Fibroblast of upper back skin (primary cell): ENCODE measurements at places on chromosomes 1 and 21.

GRCh38 chr1:36329817-36330216 lies 6.4 kb upstream of the EVA1B start:
- no peak for DNase-seq

- no peak for DNase-seq
Measured at GRCh38 chr1:204177133-204177532, 11.0 kb upstream of the REN start.

- DNase-seq: peak; percentile 41
Measured at GRCh38 chr1:114062477-114063099, 83.3 kb downstream of the OLFML3 start.

- DNase-seq: no peak
Measured at GRCh38 chr21:40129809-40130208, 262.6 kb downstream of the PCP4 start.

DNA sequence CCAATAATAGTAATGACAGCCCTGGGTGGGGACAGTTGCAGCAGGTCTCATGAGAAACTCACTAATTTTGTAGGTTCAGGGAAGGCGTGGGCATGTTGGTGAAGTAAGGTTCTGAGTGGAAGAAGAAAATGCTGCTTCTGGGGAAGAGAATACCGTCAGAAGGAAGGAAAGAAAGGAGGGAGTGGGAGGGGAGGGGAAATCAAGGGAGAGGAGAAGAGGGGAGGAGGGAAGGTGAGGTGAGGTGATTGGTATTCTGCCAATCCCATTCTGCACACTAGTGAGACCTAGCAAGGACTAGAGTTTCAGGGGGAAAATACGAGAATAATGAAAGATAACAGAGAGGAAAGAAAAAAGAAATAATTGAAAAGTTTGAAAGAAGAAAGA lies 32.4 kb upstream of the MGST3 start:
- DNase-seq: no peak

GRCh38 chr1:65904681-65905083 lies 112.0 kb downstream of the PDE4B start:
- peak; percentile 9 for DNase-seq

DNA sequence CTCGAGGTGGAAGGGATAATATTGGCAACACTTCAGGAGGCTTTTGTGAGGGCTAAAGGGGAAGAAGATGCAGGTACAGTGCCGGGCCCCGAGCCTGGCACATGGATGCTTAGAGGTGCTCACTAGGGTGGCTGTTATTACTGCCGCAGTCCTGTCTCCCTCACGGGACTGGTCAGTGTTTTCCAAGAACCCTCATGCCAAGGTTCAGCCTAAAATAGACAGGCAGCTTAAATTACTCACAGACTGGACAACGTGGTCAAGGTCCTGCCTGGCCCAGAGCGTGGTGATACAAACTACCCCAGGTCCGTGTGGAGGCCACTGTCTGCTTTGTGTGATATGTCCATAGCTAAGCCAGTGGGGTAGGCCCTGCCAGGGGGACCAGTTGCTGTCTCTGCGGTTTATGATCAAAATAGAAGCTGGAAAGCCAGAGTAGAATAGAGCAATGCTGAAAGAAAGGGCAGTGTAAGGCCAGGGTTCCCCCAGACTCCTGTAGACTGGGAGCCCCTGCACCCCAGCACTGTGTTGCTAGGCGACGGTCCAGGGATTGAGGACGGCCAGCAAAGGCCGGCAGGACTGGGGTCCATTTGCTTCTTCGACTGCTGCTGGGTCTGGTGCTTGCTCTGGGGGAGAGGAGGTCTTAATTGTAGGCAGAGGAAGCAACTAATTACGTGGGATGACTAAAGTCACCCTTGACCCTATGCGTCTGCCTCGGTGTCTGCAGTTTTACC lies 36.1 kb downstream of the ELAPOR1 start:
- DNase-seq: no peak

GRCh38 chr1:3943806-3944577 lies 43.9 kb upstream of the C1orf174 start:
- no peak for DNase-seq

DNA sequence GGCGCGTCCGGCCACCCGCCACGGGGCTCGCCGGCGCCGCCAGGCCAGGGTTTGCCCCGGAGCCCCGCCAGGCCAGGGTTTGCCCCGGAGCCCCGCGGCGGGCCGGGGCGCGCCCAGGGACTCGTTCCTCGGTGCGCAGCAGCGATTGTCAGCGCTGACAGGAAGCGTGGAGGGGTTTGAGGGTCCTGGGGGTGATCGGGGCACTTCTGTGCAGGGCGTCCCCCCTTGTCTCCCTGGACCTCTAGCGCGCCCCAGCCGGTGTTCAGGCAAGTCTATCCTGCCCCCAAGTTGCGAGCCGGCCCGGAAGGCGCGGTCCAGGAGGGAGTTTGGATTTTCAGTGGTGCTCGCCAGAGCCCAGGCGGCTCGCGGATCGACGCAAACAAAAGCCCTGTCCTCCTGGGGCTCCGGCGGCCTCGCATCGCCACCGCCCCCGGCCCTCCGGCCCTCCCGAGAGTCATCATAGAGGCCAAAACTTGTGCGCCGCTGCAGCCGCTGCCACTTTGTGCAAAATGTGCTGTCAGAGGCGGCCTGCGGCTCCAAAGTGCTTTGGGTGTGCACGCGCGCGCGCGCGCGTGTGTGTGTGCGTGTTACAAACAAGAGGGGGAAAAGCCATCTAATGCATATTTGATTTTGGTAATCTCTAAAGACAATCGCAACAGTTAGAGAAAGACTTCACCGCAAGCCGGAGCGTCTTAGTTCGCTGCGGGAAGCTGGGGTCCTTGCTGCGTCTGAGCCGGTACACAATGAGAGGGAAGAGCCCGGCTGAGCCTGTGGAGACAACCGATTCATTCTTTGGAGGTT lies 1.0 kb downstream of the ROR1 start:
- peak; percentile 10 for DNase-seq

DNA sequence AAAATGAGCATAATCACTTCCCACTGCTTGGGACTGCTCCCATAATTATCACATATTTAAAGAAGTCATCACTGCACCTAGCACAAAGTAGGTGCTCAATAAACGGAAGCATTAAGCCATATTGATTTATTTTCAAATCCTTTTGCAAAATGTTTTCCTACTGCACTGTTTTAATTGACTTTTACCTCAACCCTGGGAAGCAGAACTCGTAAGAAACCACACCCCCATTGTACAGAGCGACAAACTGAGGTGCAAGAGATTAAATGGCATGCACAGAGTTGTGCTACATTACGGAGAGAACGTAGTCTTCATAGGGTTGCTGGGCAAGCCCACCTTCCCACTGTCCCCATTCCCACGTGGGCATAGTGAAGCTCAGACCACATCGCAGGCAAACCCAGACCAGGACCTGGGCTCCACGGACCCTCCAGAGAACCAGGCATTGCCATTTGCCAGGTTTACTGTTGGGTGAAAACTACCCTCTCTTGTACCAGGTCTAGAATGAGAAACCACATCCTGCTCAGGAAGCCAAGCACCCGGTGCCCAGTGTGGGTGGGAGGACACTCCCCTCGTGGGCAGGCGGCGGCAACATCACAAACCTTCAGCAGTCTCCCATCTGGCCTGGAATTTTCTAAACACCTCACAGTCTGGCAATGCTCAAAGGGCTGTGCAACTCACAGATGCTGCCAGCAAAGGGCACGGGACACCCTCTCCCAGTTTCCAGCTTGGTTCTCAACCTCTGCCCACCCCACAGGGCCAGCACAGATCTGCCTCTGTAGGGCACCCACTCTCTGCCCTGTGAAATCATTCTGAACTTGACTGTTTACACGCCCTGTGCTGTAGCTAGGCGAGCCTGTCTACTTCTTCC lies 8.2 kb downstream of the IFFO2 start:
- peak; percentile 44 for DNase-seq

GRCh38 chr1:162548170-162548569 lies 13.4 kb upstream of the UAP1 start:
- peak; percentile 44 for DNase-seq

GRCh38 chr1:50620680-50621329 lies 197.6 kb upstream of the DMRTA2 start:
- DNase-seq: peak; percentile 8
